Activated naive CD4-positive, alpha-beta T cell (primary cell): ENCODE measurements at places on chromosomes 12 and 14.

GRCh38 chr14:77590845-77591485 lies 25.5 kb downstream of the SPTLC2 start:
- DNase-seq, result no peak

- DNase-seq, result no peak
Measured at GRCh38 chr12:58871556-58871955, 48.7 kb downstream of the LRIG3 start.

DNA sequence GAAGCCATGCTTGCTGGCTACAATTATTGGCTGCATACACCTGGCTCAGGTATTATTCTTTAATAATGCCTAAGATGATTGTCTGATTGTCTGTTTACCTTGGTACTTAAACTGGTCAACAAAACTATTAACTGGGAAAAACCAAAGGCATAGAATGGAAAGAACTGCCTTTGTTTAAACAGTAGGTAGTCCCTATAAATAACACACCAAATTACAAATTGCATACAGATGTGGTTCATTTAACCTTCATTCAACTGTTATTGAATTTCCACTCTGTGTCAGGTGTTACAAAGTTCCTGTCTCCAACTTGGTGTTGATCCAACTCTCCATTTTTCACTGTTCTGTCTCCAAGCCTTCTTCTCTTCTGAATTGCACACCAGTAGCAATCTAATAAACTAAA lies 79.8 kb upstream of the FSCB start:
- DNase-seq, result no peak

- DNase-seq, result no peak
Measured at GRCh38 chr12:123713823-123714585, 1.9 kb downstream of the ATP6V0A2 start.

- no peak for DNase-seq
Measured at GRCh38 chr14:96104469-96105057, 65.4 kb downstream of the C14orf132 start.

- DNase-seq, result no peak
Measured at GRCh38 chr14:61433828-61434227, 112.4 kb downstream of the PRKCH start.

GRCh38 chr12:67077617-67078016 lies 191.5 kb upstream of the CAND1 start:
- no peak for DNase-seq

DNA sequence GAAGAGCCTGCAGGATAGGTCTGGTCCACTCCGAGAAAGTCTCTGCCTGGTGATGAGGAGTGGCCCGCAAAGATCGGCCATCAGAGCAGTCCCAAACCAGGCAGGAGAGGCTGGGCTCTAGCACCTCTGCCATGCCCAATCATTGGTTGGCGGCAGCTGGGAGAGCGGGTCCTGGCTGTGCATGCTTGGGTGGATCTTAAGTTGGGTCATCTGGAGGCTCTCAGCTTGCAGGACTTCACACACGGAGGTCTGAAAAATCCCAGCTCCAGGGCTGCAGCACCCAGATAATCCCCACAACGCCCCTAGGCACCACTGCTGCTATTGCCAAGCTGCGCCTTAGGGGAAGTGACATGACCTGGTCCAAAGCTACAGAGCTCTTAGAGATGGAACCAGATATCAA lies 766.7 kb upstream of the TBX3 start:
- DNase-seq, result no peak

- no peak for DNase-seq
Measured at GRCh38 chr12:62808166-62808879, 126.6 kb downstream of the PPM1H start.

DNA sequence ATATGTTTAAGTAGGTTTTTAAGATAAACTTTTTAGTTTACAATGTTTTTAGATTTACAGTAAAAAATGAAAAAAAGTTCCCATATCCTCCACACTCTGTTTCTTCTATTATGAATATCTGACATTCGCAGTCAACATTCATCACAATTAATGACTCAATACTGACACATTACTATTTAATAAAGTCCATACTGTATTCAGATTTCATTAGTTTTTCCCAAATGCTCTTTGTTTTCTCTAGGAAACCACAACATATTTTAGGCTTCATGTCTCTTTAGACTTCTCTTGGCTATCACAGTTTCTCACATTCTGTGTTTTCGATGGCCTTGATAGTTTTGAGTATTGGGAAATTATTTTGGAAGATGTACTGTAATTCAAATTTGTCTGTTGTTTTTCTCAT lies 399.8 kb downstream of the SLC6A15 start:
- DNase-seq, result no peak

DNA sequence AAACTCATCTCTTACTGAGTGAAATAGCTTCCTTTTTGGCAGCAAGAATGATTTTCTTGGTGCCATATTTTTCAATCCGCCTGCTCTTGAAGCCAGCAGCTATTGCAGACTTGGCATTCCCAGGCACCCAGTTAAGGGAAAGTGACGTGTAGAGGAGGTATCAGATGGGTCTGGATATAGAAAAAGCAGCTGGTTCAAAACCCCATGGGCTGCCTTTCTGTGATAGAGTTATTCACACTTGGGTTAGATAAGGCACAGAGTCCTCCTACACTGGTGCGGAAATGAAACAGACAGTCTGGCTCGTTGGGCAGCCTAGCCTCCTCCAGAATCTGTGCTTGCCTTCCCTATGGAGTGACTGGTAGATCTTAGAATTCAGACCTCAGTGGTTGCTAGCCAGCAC lies 62.2 kb downstream of the PTPN11 start:
- no peak for DNase-seq

DNA sequence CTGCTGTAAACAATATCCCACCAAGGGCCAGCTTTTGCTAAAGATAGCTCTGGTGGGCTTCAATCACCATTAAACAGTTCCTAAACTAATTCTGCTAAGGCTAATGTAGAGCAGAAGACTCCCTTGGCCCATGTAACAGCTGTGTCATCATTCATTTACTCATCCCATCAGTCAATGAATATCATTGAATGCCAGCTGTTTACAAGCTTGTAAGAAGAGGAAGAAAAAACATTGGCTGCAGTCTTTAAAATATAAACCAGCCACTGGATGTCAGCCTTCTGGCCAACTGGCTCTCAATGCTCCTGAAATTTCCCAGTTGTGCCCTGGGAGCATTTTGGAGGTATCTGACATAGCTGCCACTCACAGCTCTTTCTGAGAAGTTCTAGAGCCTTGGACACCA lies 18.0 kb upstream of the MAP3K9 start:
- no peak for DNase-seq

DNA sequence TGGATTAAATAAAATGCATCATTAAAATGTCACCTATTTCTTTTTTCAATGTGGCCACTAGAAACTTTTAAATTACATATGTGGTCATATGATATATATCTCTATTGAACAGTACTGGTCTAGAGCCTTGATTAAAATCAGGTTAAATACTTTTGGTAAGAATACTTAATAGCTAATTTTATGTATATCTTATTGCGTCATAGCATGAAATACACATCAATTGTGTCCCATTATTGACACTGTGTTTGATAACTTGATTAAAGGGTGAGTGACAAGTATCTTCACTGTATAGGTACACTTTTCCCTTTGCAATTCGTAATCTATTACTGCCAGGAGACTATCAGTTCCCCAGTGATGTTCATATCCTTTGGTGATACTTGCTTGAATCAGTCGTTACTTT lies 4.4 kb upstream of the HELB start:
- no peak for DNase-seq
